ENCODE measurements at places on chromosomes 12 and 14.

DNA sequence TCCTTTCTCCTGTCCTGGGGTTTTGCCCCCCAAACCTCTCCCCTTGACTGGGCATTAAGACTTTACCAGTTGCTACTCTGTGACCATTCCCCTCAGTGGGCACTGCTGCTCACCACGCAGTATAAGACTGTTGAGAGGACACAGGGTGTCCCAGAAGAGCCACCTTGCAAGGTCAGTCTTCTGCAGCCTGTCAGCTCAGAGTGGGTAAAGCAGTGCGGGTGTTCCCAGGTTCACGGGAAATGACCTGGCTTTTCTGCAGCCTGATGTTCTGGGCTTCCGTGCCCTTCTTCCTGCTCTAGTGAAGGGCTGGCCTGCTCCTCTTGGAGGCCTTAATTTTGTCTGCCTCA, 34.2 kb downstream of the KCNA1 start:
- no peak for DNase-seq

- DNase-seq: no peak
Observed at GRCh38 chr12:749751-750270, 2.6 kb upstream of the WNK1 start.

DNA sequence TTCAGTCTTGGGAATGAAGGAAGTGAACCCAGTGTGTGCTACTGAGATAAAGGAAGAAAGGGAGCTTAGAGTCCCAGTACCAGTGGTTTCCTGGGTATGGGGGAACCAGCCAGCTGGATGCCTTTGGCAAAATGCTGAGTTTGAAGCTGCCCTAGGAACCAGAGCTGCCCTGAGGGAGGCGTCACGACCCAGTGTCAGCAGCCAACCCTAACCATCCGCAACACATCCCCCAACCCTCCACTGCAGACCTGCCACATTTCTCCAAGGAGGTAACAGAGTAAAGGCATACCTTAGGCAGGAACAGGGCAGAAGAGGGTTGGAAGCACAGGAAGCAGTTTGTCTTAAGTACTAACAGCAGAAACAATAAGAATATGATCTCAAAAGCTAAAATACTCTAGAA, 28.6 kb downstream of the PRDM4 start:
- no peak for DNase-seq

DNA sequence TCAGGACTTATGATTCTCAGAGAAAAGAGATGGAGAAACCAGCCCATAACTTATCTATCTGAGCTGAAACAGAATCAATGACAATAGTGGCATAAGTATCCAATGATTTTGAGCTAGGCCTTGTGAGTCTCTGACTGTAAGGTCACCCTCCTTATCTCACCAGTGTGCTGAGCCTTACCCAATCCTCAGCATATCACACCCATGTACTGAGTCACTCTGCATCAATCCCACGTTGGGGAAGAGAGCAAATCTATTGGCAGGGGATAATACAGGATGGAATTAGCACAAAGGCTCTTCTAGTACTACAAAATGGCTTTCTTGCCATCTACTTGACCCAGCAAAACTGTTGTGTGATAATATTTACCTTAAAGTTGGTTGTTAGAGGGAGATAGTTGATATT, 997.8 kb downstream of the NRXN3 start:
- DNase-seq: no peak

- DNase-seq: no peak
Observed at GRCh38 chr12:14880890-14881453, 4.7 kb downstream of the MGP start.

DNA sequence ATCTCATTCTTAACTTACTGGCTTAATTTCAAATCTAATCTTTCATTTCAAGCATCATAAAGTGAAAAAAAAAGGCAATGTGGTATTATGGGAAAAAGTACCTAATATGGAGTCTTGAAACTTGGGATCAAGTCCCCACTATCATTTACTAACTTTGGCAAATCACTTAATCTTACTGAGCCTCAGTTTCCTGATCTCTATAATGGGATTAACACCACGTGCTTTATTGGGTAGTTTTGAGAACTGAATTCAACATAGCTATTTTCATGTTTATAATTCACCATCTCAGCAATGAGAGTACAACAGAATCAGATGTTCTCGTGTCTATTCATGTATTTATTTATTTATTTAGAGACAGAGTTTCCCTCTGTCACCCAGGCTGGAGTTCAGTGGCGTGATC, 78.3 kb downstream of the NTN4 start:
- DNase-seq: no peak

GRCh38 chr14:76844223-76844622, 18.0 kb downstream of the LRRC74A start:
- DNase-seq: peak; percentile 28

GRCh38 chr14:38553586-38553985, 297.7 kb upstream of the CLEC14A start:
- no peak for DNase-seq

DNA sequence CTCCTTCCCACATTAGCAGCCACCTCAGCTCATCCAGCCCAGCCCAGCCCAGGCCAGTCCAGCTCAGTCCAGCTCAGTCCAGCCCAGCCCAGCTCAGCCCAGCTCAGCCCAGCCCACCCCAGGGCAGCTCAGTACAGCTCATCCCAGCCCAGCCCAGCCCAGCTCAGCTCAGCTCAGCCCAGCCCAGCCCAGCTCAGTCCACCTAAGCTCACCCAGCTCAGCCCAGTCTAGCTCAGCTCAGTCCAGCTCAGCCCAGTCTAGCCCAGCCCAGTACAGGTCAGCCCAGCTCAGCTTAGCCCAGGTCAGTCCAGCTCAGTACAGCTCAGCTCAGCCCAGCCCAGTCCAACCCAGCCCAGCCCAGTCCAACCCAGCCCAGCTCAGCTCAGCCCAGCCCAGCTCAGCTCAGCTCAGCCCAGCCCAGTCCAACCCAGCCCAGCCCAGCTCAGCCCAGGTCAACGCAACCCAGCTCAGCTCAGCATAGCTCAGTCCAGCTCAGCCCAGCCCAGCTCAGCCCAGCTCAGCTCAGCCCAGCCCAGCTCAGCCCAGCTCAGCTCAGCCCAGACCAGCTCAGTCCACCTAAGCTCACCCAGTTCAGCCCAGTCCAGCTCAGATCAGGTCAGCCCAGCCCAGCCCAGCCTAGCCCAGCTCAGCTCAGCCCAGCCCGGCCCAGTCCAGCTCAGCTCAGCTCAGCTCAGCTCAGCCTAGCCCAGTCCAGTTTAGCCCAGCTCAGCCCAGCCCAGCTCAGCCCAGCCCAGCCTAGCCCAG, 63.0 kb downstream of the TMEM121 start:
- no peak for DNase-seq

- DNase-seq: no peak
Observed at GRCh38 chr12:132545164-132545953, 55.4 kb downstream of the FBRSL1 start.

DNA sequence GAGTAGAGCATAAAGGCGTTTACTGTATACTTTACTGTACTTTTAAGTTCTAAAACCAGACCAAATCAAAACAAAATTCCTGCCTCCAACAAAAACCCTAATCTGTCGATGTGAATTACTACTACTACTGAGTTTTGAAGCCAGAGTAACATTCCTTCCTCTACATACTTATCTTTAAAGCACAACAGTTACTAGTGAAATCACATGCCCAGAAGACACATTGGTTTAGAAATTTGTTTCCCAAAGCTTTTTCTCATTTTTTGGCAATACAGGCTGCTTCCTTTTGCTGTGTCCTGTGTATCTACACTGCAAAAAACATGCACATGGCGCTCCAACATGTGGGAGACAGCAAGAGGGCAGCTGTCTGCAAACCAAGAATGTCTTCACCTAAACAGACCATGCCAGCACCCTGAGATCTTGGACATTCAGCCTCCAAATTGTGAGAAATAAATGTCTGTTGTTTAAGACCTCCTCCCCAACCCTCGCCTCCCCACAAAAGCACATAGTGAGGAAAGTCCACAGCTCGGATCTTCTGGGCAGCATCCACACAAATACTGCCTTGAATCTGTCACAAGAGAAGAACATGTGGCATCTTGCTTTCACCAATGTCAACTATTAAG, 21.1 kb downstream of the SETD3 start:
- no peak for DNase-seq

DNA sequence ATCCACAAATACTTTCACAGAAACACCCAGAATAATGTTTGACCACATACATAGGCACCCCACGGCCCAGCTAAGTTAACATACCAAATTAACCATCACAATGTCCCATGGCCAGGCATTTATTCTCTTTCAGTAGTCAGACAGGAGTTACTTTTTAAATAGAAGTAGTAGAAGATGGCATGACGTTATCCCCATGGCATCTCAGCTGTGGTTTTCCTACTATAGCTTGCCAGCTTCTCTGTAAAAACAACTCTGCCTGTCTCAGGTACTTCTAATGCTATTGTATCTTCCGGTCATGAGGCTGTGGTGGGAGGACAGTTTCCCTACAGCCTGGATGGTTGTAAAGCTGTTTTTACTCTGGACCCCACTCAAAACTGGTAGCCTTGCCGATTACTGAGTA, 19.3 kb downstream of the CTSG start:
- DNase-seq: no peak

DNA sequence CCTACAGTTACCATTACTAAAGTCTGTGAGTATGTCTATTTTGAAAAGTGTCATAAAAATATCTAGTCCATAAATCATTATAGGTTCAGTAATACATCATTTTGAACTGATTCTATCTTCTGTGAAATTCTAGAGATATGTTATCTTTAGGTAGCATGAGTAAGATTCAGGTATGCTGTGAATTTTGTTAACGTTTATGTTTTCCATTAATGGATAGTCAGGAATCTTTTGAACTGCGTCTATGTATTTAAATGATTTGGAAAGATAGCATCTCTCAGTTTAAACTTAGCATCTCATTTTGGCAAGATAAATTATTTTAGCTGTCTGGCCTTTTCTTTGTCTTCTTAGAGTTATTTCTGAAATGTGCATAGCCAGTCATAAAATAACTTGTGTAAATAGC, 8.3 kb downstream of the ALG10B start:
- no peak for DNase-seq

DNA sequence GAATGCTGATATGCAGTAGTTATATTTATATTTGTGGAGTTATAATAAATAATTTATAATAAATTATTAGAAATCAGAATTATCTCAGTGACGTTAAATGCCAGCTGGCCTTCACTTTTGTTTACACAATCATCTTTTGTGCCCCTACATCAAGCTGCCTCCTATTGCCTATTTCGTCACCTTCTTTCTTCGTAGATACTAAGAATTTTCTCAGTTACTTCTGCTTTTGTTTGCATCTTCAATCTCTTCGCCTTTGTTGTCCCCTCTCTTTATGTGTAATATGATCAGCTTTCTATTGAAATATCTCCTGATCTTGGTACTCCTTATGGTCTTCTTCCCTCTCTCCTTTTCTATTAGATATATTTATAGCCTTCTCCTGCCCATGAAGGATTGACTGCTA, 197.0 kb downstream of the ERC1 start:
- no peak for DNase-seq

GRCh38 chr12:24231298-24231697, 281.8 kb upstream of the SOX5 start:
- no peak for DNase-seq

- no peak for DNase-seq
Observed at GRCh38 chr12:67578976-67579661, 69.4 kb upstream of the DYRK2 start.

GRCh38 chr14:103184046-103184445, 60.8 kb downstream of the TNFAIP2 start:
- no peak for DNase-seq

DNA sequence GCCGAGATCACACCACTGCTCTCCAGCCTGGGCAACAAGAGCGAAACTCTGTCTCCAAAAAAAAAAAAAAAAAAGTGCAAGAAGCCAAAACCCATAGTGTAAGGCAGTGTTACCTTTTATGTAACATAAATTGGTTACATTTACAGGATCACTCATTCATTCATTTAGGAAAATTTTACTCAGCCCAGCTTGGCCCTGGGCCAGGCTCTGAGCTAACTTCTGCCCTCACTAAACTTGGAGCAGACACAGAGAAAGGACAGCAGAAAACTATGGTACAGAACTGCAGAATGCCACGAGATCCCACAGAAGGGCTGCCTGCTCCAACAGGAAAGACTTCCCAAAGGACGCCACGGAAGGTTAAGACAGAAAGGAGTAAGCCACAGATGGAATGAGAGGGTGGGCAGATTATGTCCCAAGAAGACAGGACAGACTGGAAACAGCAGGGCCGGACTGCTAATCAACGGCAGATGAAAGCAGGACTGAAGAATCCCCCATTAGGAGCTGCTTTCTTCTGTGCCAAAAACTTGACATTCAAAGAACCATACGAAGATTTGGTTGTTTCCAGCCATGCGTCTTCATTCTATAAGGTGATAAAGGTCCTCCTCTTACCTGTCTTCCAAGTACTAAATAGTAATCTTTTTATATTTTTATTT, 18.9 kb downstream of the PPP1R13B start:
- DNase-seq: no peak

GRCh38 chr12:82970614-82971013, 283.9 kb downstream of the TMTC2 start:
- no peak for DNase-seq

- peak; percentile 27 for DNase-seq
Observed at GRCh38 chr14:22084393-22085281, 411.0 kb upstream of the OR4E1 start.

- no peak for DNase-seq
Observed at GRCh38 chr12:93853698-93854478, 176.7 kb downstream of the CRADD start.

DNA sequence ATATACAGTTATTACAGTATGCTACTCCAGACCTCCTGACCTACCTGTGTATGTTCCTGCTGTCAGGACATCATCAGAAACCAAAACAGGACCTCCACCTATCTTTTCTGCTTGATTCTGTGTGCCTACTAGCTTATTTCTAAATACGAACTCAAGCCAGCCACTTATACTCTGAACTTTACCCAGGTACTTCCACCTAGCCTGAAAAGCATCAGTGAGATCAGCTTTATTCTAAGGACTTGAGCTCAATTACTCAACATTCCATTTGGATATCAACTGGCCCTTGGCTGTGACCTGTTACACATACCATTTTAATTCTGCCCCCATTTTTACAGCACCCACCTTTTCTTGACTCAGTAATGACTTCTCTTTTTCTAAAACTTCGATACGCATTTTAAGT, 29.2 kb downstream of the TRIP11 start:
- no peak for DNase-seq

GRCh38 chr12:90484094-90484493, 470.9 kb downstream of the CCER1 start:
- no peak for DNase-seq

- DNase-seq: no peak
Observed at GRCh38 chr14:23727566-23728335, 91.6 kb downstream of the DHRS2 start.

DNA sequence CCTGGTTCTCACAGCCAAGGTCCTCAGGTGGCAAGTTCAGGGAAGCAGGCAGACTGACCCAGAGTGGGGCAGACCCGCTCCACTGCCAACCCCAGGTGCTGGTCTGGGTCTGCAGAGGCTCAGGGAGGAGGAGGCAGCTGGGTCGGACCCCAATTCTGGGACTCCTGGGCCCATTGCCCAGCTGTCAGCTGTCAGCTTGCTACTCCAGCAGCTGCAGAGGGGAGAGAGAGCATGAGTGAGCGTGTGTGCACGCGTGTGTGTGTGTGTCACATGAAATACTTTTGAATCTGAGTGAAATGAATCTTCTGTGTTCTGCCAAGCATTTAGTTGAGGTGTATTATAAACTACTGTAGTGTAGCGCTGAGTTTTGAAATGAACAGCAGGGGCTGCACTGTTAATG, 30.8 kb downstream of the XRCC3 start:
- no peak for DNase-seq
